Occipital lobe (tissue), 3 donors: ENCODE measurements at places on chromosomes 3 and 15. TPM values are rescaled to one million over a fixed set of nuclear protein-coding genes. Genes with fewer than 3 reads are reported as not detected.

Gene HEXA
- total RNA-seq = 34.8 TPM

- DNase-seq = no peak
These were observed 69.0 kb downstream of the TIGIT start for GRCh38 chr3:114362815-114363214.

Gene EFCC1
- 0.94 TPM for total RNA-seq

DNA sequence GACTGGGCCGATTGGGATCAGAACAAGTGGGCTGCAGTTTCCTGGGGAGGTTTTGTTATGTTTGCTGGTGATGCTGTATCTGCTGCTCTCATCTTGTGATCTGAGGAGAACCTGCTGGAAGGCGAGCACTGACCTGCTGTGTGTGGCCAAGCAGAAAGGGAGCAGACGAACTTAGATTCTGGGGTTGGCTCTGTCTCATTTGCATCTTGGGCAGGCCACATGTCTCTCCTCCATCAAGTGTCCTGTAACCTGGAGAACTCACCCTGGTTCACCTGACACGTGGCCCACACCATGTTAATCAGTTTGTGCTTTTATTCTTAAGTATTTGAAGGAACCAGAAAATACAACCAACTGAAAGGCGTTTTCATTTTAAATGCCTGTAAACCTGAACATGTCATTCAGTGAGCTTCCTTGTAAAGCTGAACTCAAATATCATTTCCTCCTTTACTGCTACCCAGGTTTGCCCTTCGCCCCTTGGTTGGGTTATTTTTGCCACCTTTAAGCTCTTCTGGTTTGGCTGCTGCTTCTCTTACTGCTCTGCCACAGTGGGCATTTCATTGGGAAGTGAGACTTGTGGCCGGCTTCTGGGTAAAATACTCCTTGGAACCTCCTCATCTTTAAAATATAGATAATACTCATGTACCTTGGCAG, 33.5 kb upstream of the TRAK1 start:
- DNase-seq = no peak

GRCh38 chr3:2921903-2922302, 188.3 kb downstream of the IL5RA start:
- DNase-seq = no peak

DNA sequence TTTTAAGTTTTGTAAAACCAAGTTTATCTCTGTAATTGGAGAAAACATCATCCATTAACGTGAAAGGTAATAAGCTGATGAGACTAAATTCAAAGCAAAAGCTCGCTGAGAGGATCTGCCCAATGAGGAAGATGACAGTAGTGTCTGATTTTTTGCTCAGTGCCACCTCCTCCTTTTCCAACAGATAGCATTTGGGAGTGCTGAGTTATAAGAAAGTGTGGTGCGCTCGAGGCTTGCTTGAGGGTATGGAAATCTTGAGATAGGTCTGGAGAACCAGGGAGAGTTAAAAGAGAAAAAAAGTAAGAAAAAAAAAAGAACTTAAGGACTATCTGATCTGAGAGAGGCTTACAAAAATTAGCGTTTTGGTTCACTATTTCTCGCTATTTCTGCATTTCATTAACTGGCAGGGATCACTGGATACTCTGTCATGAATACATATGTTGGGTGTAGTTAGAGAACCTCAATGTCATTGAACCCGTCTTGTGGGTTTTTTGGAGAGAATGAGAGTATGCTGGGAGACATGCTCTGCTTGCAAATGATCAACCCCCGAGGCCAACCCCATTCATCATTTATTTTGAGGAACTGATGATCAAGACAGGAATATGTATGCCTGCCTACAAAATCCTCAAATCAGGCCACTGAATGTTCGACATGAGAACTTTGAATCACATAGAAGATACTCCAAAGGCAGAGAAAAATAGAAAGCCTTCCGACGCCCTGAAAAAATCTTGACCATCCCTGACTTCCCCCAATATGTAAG, 973 bp upstream of the USP13 start:
- no peak for DNase-seq

- no peak for DNase-seq
These were observed 74.2 kb downstream of the MAGEF1 start for GRCh38 chr3:184637705-184638104.

Gene YEATS2
- total RNA-seq = 62.1 TPM

GRCh38 chr15:90300988-90301706, 35.7 kb downstream of the NGRN start:
- no peak for DNase-seq

- no peak for DNase-seq
These were observed 105.7 kb downstream of the PPP2R3A start for GRCh38 chr3:136070953-136071949.

DNA sequence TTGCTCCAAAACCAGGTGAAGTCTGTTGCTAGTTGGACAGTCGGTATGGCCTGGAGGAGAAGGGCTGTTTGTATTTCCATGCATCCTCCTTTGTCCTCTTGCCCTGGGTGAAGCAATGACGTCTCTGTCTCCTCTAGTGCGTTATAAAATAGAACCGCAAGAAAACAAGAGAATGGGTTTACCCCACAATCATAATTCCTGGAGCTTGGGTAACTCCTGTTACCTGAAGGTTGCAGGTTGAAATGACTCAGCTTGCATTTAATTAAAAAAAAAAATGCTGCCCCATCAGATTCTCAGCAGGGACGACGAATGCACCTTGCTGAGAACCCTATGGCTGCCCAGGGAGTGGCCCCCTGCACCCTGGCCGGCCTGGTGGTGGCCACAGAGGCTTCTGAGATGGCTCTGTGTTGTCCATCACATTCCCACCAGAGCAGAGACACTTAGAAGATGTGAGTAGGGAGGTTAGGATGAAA, 228.2 kb upstream of the BHLHE40 start:
- no peak for DNase-seq

GRCh38 chr3:123503203-123503602, 54.3 kb upstream of the ADCY5 start:
- DNase-seq = no peak

DNA sequence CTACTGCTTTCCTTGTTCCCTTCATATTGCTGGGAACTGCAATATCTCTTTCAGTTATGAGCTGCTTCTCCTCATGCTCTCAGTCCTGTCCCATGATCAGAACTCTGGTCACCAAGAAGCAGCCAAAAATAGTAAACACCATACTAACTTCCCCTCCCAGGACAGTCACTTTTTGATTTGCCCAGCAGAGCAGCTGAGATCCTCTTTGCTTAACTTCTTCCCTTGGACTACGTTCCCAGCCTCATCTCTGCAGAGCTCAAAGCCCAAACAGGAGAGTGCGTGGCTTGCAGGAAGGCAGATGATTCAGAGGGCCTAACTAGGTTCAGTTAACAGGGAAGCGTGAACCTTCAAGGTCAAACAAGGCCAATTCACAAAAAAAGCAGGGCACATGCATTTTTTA, 153.2 kb downstream of the CTNNB1 start:
- no peak for DNase-seq

DNA sequence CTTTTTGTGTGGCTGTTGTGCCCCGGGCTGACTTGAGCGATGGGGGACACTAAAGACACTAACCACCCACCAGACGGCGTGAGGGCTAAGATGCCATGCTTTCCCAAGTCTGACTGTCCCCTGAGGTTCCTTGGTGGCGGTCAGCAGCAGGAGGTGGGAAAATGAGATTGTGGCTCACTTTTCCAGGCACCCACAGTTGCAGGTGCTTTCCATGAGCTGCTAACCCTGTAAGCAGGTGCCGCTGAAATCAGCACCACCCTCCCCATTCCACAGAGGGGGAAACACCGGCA, 17.7 kb downstream of the PRR23E start:
- no peak for DNase-seq

Gene WDR93
- 0.31 TPM for total RNA-seq

Gene TMEM207
- total RNA-seq = not detected

DNA sequence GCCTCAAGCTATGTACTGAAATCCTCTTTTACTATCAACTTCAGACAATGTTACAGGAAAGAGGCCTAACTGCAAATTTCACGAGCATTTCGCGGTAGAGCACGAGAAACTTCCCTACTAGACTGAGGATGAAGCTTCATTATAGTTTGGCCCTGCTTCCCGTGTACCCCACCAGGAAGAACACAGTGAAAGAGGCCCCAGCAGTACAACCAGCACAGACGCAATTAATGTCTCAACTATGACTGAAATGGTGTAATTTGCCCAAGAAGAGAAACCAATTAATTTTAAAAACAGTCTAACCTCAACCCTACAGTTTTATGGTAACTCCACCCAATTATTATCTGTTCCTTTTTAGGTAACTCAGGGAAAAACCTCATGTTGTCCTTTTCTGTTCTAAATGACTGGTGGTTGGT, 12.1 kb downstream of the CHSY1 start:
- no peak for DNase-seq

DNA sequence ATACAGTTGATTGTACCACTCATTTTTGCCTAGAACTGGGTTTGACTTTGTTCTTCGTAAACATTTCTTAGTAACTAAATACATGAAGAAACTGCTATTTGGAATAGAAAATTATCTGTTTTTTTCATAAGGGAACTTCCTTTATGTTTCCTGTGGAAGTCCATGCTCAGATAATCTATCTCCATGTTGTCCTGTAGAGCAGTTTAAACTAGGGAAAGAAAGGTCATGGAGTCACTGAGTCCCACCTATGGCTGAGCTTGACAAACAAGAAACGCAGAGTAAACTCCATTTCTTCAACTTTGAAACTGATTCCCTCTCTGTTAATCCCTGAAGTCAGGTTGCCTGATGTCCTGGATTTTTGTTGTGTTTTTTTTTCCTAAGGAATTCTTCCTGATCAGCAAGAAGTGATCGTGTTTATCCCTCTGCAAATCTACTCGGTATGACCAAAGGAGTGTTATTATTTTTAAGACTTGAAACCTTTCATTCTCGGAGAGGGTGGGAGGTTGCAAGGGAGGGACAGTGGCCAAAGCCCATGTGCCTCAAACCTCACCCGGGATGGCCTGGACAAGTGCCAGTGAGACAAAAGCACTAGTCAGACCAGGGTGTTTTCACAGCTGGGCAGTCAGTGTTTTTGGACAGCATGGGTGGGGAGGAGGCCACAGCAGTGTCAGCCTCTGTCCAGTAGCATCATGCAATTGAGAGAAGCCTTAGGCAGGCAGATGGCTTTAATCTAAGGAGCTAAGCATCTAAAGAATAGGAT, 129.8 kb upstream of the PHLDB2 start:
- DNase-seq = no peak

DNA sequence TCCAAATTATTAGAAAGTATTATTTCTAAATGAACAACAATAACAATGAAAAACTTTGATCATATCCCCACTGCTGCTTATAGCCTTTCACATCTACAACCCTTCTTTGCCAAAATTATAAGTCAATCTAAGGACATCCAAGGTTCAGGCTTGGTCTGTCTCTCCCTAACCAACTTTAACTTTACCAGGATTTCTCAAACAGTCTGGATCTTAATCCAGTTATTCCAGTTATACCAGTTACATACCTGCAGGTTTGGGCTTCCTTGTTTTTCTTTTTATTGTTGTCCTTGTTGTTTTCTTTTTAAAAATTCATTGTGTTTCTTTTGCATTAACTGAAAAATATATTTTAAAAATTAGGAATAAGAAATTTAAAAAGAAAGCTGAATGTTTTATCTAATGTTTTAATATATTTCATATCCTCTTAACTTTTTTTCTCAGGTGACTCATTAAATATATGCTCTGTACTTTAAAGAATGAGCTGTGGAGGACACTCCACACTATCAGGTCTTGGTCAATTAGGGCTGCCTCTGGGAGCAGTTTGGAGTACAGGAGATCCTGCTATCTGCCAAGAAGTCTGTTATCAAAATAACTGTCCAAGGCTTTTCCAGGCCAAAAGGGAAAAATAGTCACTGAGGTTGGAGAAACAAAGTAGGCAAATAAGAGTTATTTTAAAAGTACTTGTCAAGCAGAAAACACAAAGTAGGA, 421.4 kb downstream of the EPHA6 start:
- no peak for DNase-seq

- DNase-seq = no peak
These were observed 36.0 kb upstream of the ALDH1L1 start for GRCh38 chr3:126216416-126216815.

GRCh38 chr3:44348993-44349392, 10.4 kb downstream of the TCAIM start:
- no peak for DNase-seq

Gene ANKUB1
- total RNA-seq = 0.78 TPM

DNA sequence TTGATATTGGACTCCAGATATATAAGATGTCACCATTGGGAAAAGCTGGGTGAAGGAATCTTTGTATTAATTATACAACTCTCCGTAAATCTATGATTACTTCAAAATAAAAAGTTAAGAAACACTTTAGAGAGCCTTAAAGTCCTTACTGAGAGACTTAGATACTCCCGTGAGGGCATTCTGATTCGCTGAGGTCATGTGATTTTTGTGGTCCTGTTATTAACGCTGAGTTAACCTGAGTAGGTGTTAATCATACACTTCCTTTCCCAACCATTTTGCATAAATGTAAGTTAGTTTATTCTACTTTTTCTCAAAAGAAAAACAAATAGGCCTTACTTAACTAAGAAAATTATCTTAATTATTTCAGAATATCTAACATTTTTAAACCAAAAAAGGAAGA, 67.1 kb upstream of the LMOD3 start:
- DNase-seq = no peak
